Activated B cell treated with CpG ODN at 0.5 μM for 24 hours (primary cell): ENCODE measurements at places on chromosomes 4 and X. TPM values are rescaled to one million over a fixed set of nuclear protein-coding genes. Genes with fewer than 3 reads are reported as not detected.

SATL1 gene
- not detected in 2 replicates for total RNA-seq

MAB21L2 gene
- not detected in 2 replicates for total RNA-seq

MAGEC2 gene
- total RNA-seq = not detected in 2 replicates

PRMT9 gene
- total RNA-seq = 7.4 and 8.9 TPM in 2 replicates

LARP7 gene
- 56.9 and 57.8 TPM in 2 replicates for total RNA-seq

DNAAF6 gene
- not detected in 2 replicates for total RNA-seq

MEPE gene
- total RNA-seq = not detected in 2 replicates

HSFX2 gene
- 0.33 and 0.51 TPM in 2 replicates for total RNA-seq

MND1 gene
- total RNA-seq = 0.27 and 0.53 TPM in 2 replicates

GRCh38 chr4:64670647-64671046 is 261.4 kb upstream of the TECRL start:
- DNase-seq = no peak
- no peaks in the 10 kb centered on the region for H3K27me3 ChIP-seq
- no peak overlapping the region for H3K27ac ChIP-seq
- H3K4me1 ChIP-seq = no peaks in the 10 kb centered on the region
- no peaks in the 10 kb centered on the region for H3K36me3 ChIP-seq
- no peak overlapping the region for H3K4me3 ChIP-seq

DNA sequence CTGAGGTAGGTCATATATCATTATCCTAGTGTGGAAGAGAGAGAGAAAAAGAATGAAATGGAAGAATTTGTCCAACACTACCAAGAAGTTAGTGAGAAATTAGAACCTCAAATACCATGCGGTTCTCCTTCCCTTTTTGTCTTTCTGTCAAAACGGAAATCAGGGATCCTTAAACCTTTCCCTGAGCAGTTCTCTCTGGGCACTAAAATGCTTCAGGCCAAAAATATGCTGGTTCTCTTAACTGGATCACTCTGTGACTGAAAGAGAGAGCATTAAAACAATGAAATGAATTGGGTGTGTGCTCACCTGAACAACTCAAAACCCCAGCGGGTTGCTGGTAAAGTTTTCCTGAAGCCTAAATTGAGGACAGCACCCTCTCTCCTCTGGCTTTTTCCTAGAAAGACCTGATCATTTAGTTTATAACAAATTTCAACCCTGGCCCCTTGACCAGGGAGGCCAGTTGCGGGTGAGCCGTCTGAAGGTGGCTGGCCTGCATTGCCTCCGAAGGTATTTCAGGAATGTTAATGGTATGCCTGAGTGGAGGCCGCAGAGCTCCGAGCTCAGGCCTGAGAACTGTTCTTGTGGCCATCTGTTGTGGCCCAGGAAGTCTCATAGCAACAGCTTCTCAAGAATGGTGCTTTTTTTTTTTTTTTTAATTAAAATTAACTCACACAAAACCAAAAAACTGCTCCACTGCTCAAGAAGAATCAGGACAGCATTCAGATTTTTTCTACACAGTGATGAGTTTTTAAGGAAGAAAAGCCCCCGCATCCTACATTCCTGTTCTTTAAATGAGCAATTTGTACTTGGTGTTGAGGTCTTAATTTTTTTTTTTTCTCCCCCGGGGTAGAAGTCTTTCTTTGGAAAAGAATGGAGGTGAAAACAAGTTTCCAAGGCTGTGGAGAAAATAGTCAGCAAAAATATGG is 155.1 kb downstream of the SHROOM3 start:
- peaks cover 27% of the 10 kb centered on the region for H3K27me3 ChIP-seq
- no peak overlapping the region for H3K4me3 ChIP-seq
- H3K36me3 ChIP-seq = no peaks in the 10 kb centered on the region
- H3K4me1 ChIP-seq = peaks cover 10% of the 10 kb centered on the region

DNA sequence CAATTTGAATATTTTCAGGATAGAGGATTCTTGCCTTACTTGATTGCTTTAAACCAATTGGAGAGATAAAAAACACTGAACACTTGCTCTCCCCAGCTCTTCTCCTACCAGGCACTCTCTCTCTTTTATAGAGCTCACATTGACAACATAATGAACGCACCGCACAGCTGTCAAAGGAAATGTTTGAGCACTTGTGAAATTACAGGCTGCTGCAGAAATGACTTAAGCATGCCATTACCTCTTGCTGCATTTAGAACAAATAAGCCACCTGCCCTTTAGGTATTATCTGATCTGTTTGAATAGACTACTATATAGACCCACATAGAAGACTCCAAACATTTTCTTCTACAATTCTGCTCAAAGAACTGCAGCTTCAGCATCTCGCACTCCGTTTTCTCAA is 227.7 kb downstream of the C4orf33 start:
- no peaks in the 10 kb centered on the region for H3K27me3 ChIP-seq
- H3K27ac ChIP-seq = no peak overlapping the region
- H3K4me1 ChIP-seq = peaks cover 3% of the 10 kb centered on the region
- no peaks in the 10 kb centered on the region for H3K36me3 ChIP-seq
- H3K4me3 ChIP-seq = no peak overlapping the region

DNA sequence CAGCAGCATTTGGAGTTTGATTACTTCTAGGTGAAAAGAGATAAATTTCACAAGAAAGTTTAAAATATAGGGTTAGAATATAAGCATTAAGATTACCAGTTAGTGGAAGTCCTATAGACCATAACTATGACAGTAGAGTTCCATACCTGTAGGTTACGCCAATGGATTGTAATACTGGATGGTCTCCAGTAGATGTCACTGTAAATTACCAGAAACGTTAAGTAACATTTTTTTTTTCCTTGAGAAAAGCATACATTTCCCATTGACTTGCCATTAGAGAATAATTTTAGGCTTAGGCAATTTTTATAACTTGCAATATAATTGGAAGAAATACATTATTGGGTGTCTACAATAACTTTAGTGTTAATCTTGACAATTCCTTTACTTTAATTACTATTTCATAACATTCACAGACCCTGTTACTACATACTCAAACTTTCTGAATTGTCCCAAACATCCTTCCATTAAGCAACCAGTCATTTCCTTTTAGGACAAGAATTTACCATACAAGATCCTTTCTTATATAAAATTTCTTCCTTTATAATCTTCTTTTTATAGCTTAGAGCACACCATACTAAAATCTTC is 304.1 kb upstream of the TECRL start:
- H3K27ac ChIP-seq = no peak overlapping the region
- no peak overlapping the region for H3K4me3 ChIP-seq
- no peak for DNase-seq

- no peak overlapping the region for H3K4me3 ChIP-seq
- H3K4me1 ChIP-seq = no peaks in the 10 kb centered on the region
- H3K36me3 ChIP-seq = no peaks in the 10 kb centered on the region
- no peaks in the 10 kb centered on the region for H3K27me3 ChIP-seq
Measured at GRCh38 chr4:183314806-183315205, 5.3 kb downstream of the CLDN22 start.
